ENCODE measurements at places on chromosomes 3 and 15.

GRCh38 chr15:98943601-98944151 lies 63.9 kb downstream of the PGPEP1L start:
- DNase-seq, result no peak
- H3K27me3 ChIP-seq, result peaks cover 4% of the 10 kb centered on the region
- H3K27ac ChIP-seq, result peak overlapping the region; percentile 81
- H3K4me1 ChIP-seq, result peaks cover 10% of the 10 kb centered on the region
- H3K36me3 ChIP-seq, result peaks cover 63% of the 10 kb centered on the region
- H3K4me3 ChIP-seq, result no peak overlapping the region

DNA sequence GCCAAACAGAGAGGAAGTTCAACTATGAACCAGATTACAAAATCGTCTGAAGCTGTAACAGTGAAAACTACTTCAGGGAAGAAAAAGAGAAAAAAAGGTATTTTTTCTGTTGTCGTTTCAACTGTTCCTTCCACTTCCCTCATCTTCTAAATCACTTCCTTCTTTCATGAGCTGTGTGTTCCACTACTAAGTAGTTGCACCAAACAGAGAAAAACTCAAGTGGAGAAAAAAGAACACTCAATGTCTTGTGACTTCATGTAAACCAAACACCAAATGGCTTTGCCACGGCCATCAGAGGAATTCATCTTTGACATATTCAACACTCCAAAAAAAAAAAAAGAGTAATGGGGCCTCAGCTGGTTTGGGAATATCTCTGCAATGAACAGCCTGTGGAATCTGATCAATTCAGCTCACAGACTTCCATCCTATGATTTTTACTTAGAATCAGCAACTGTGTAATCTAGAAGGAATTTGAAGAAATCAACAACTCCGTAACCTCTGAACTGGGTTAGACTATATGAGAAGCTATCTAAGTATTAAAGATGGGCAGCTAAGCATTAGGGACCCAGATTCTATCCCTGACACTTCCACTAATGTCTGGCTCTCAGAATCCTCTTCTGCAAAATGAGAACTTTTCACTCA lies 47.5 kb upstream of the RNF7 start:
- no peak for DNase-seq
- H3K36me3 ChIP-seq, result no peaks in the 10 kb centered on the region
- no peak overlapping the region for H3K27ac ChIP-seq
- H3K4me1 ChIP-seq, result no peaks in the 10 kb centered on the region

DNA sequence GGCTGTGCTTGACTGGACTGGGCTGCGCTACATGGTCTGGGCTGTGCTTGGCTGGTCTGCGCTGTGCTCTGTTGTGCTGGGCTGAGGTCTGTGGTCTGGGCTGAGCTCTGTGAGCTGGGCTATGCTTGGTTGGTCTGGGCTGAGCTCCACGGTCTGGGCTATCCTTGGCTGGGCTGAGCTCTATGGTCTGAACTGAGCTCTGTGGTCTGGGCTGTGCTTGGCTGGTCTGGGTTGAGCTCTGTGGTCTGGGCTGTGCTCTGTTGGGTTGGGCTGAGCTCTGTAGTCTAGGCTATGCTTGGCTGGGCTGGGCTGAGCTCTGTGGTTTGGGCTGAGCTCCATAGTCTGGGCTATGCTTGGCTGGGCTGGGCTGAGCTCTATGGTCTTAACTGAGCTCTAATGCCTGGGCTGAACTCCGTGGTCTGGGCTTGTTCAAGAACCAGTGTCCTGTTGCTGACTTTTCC lies 92.0 kb downstream of the PLXNA1 start:
- H3K4me1 ChIP-seq, result peaks cover 4% of the 10 kb centered on the region
- peak overlapping the region; percentile 2 for H3K27ac ChIP-seq
- no peak for DNase-seq
- no peak overlapping the region for H3K4me3 ChIP-seq
- H3K36me3 ChIP-seq, result no peaks in the 10 kb centered on the region
- H3K27me3 ChIP-seq, result peaks cover 13% of the 10 kb centered on the region

- no peaks in the 10 kb centered on the region for H3K4me1 ChIP-seq
- peaks cover 4% of the 10 kb centered on the region for H3K27me3 ChIP-seq
- no peak for DNase-seq
- H3K4me3 ChIP-seq, result no peak overlapping the region
Observed at GRCh38 chr3:133828576-133829309, 23.1 kb downstream of the SRPRB start.

DNA sequence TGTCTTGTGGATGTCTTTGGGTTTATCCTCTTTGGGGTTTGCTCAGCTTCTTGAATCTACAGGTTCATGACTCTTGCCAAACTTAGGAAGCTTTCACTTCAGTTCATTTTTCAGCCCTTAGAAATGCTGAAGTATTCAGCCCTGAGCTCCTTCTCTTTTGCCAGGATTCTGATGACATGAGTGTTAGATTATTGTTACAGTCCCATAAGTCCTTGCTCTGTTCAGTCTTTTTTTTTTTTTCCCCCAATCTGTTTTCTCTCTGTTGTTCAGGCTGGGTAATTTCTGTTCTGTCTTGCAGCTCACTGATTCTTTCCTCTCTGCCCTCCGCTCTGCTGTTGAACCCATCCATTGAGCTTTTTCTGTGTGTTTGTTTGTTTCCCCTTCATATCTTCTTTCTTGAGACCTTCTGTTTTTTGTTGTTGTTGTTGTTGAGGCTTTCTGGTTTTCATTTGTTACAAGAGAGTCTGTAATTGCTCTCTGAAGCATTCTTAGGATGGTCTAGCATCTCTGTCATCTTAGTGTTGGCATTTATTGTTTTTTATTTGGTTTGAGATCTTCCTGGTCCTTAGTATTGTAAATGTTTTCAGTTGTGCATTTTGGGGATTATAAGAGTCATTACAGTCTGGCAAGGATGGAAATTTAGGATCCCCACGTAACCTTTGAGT lies 18.4 kb downstream of the LRCH3 start:
- H3K36me3 ChIP-seq, result peaks cover 54% of the 10 kb centered on the region
- H3K4me3 ChIP-seq, result peak overlapping the region; percentile 22
- peaks cover 26% of the 10 kb centered on the region for H3K4me1 ChIP-seq
- DNase-seq, result no peak
- H3K27ac ChIP-seq, result peak overlapping the region; percentile 90
- H3K27me3 ChIP-seq, result no peaks in the 10 kb centered on the region

DNA sequence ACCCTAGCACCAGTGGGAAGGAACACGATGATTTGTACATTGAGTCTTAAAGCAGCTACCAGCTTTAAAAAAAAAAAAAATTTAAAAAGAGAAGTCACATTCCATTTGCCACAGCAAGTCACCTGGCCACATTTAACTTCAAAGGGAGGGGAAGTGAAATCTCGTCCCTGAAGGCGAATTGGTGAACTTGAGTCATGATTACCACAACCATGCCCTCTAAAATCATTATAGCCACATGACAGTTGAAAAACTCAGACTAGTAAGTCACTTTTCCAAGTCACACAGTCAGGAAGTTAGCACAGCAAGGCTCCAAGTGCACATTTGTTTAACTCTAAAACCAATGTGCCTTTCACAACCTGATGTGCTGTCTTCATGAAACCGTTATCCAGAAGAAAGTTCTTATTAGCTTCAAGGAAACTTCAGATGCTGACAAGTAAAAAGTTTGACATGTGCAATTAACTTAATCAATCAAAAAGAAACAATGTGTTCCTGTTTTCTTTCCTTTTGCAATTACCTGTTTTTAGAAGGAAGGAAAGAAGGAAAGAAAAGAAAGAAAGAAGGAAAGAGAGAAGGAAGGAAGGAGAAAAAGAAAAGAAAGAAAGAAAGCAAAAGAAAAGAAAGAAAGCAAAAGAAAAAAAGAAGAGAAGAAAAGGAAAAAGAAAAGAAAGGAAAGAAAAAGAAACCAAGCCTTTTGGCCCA lies 8.3 kb upstream of the THSD4 start:
- peaks cover 9% of the 10 kb centered on the region for H3K27me3 ChIP-seq
- no peak for DNase-seq
- no peak overlapping the region for H3K27ac ChIP-seq
- peaks cover 35% of the 10 kb centered on the region for H3K4me1 ChIP-seq

DNA sequence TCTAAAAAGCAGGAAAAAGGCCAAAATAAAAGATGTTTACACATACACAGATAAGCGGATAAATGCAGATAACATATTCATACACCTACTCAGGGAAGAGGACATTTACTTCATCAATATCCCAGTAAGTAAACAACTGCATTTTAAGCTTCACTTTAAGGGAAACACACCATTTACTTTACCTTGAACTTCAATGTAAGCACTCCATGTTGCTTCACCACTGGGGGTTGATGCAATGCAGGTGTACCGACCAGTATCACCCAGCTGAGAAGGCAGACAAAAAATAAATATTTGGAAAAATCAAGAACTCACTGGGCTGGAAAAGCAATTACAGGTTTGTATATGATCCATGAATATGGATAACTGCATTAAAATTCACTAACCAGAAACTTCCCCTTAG lies 1099.5 kb downstream of the ROBO1 start:
- H3K4me1 ChIP-seq, result no peaks in the 10 kb centered on the region
- peaks cover 78% of the 10 kb centered on the region for H3K36me3 ChIP-seq
- no peak for DNase-seq
- no peak overlapping the region for H3K4me3 ChIP-seq
- H3K27me3 ChIP-seq, result no peaks in the 10 kb centered on the region

DNA sequence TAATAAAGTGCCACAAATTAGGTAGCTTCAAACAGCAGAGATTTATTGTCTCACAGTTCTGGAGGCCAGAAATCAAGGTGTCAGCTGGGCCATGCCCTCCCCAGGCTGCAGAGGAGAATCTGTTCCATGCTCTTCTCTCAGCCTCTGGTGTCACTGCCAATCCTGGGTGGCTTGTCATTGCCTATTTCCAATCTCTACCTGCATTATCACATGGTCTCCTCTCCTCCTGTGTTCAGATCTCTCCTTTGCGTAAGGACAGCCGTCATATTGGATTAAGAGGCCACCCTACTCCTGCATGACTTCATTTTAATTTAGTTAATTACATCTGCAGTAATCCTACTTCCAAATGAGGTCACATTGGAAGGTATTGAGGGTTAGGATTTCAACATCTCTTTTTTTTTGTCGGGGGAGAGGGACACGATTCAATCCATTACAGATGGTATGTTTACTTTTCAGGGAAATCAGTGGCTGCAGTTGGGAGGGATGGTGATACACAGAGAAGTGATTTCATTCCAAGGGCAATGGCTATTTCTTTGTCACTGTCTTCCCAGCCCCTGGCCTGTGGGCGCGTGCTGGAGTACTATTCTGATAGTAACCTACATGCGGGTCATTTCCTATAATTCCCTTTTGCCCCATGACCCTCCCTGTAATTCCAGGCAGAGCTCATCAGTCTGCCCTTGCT lies 169.4 kb downstream of the MINAR1 start:
- peaks cover 2% of the 10 kb centered on the region for H3K27me3 ChIP-seq
- no peak overlapping the region for H3K4me3 ChIP-seq
- H3K4me1 ChIP-seq, result peaks cover 15% of the 10 kb centered on the region

GRCh38 chr3:124969190-124969589 lies 34.6 kb upstream of the MUC13 start:
- H3K27me3 ChIP-seq, result peaks cover 4% of the 10 kb centered on the region
- no peak for DNase-seq
- no peak overlapping the region for H3K4me3 ChIP-seq

GRCh38 chr15:36598529-36599177 lies 19.2 kb downstream of the CDIN1 start:
- peaks cover 37% of the 10 kb centered on the region for H3K4me1 ChIP-seq
- peak overlapping the region; percentile 49 for H3K27ac ChIP-seq
- H3K36me3 ChIP-seq, result peaks cover 6% of the 10 kb centered on the region
- H3K4me3 ChIP-seq, result no peak overlapping the region
- H3K27me3 ChIP-seq, result no peaks in the 10 kb centered on the region

DNA sequence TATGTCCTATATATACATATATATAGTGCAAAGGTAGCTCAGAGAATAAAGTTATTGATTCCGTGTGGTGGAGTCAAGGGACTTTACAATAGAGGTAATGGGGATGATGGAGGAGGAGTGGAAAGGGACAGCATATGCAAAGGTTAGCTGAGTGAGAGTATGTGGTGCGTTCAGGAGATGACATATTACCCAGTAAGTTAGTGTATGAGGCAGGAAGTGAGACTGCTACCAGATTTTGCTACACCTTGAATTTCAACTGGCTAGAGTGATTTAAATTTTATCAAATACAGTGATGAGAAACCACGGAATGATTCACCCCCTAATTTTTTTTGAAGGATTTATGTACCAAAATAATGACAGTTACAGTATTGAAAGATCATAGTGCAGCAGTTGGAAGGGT lies 2.8 kb downstream of the ACTL6A start:
- no peak for DNase-seq
- no peak overlapping the region for H3K4me3 ChIP-seq
- no peak overlapping the region for H3K27ac ChIP-seq

GRCh38 chr15:101773496-101774100 lies 29.7 kb upstream of the OR4F6 start:
- no peaks in the 10 kb centered on the region for H3K36me3 ChIP-seq
- H3K4me1 ChIP-seq, result no peaks in the 10 kb centered on the region
- no peak overlapping the region for H3K27ac ChIP-seq
- no peak overlapping the region for H3K4me3 ChIP-seq
- DNase-seq, result no peak

DNA sequence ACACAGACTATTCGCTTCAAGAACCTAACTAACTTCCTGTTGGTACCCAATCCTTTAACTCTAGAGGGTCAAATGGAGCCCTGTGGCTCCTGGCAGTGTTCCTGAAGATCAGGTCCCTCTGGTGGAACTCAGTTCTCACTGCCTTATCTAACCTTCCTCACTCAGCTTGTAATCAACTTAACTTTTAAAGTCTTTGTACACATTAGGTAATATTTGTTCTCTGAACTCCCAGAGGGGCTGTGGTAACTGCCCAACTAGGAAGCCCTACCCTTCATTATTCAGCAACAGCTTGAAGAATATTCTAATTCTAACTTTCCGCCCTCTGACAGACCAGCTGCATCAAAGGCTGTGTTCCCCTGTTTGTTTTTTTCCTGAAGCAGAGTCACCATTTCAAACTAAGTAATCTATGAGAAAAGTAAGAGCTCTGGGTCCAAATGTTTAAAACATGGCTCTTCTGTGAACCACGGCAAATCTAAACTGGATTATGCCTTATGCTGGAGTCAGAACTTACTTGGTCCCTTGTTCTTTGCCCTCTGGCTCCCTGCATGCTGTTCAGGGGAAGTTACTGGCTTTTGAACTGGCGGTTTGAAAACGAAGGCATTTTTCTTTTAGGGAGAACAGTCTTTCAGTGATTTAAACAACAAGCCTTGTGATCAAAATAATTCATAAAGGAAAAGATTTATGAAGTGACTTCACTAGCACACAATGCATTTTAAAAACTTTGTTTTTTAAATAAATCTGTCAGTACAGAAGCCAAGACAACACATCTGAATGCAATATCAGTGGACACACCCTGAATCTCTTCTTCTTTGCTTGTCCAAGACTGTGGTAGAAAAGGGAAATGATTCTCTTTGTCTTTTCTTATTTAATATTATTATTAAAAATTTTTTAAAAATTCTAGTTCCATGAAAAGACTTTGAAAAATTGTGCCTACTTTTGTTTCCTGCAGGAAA lies 365.6 kb downstream of the TIGIT start:
- peak overlapping the region; percentile 38 for H3K27ac ChIP-seq
- H3K4me1 ChIP-seq, result peaks cover 7% of the 10 kb centered on the region
- H3K36me3 ChIP-seq, result no peaks in the 10 kb centered on the region
- no peaks in the 10 kb centered on the region for H3K27me3 ChIP-seq

- no peak for DNase-seq
- no peaks in the 10 kb centered on the region for H3K27me3 ChIP-seq
- no peak overlapping the region for H3K27ac ChIP-seq
- H3K4me3 ChIP-seq, result no peak overlapping the region
Observed at GRCh38 chr3:94114666-94115065, 51.8 kb downstream of the NSUN3 start.
